ENCODE measurements at places on chromosomes 3 and 15.

GRCh38 chr3:178856804-178857203 is 214.8 kb downstream of the ZMAT3 start:
- no peak for DNase-seq

DNA sequence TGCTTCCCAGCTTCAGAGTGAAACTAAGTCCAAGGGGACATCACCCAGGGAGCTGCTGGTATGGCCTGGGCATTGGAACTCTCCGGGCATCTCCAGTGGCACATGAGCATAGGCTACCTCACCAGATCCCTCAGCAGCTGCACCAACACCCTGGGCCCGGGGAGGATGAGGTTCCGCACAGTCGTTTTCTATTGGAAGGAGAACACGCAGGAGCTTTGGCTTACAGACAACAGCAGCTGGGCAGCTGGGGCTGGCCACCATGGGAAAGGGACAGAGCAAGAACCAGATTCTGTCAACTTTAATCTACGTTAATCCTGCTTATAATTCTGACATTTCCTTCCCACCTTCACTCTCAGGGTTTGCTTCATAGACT is 65.5 kb downstream of the MYO1E start:
- DNase-seq, result no peak

DNA sequence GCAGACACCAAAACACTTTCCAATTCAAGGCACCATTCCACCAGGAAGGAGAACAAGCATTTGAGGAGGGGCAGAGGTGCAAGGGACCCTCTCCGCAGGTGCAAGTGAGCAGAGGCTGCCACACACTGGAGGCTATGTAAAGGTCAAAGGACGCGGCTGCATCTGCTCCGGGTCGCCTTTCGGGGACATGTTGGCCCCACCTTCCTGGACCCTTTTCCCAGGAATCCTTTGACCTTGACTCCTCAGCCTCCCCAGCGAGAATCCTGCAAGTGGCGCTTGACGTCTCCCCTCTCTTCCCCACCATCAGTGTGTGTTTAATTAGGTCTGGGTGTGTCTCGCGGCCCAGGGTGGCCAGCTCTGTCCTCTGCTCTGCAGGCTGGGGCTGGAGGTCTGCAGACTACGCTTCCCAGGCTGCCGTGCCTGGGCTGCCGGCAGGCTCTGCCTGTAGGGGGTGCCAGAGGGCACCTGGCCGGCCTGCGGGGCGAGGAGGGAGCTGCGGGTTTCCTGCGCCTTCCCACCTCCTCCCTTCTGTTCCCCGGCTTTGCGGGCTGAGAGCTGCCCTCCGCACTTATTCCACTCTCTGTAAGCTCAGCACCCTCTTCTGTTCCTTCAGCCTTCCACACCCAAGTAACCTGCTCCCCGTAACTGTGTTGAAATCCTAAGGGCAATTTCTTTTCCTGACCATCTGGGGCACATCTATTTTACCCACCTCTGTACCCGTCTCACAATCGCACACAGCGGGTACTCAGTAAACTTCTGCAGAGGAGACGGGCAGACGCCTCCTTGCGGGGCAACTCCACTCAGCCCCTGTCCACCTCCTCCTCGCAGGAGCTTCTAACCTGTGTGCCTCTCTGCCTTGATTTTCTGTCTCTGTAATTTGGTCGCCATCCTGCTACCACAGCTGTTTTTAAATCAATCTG is 129.8 kb downstream of the NSMCE3 start:
- peak; percentile 27 for DNase-seq

- no peak for DNase-seq
These were observed 46.4 kb downstream of the ST3GAL6 start for GRCh38 chr3:98809557-98809956.

GRCh38 chr3:187125319-187126031 is 13.8 kb downstream of the RPL39L start:
- DNase-seq, result no peak

DNA sequence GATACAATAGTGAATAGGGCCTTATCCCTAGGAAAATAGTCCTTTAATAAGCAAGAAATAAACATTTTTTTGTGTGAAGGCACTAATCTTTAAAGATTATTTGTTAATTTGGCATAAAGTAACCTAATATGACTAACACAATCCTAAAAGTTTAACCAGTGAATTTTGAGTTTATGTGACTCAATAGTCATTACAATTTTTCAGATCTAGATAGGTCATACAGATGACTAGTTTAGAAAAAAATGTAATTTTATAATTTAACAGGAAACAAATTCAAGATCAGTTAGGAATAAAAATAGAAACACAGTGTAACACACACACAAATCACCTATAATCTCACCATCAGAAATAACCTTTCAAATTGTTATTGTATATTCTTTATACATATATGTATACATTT is 620.7 kb upstream of the ALCAM start:
- DNase-seq, result no peak

DNA sequence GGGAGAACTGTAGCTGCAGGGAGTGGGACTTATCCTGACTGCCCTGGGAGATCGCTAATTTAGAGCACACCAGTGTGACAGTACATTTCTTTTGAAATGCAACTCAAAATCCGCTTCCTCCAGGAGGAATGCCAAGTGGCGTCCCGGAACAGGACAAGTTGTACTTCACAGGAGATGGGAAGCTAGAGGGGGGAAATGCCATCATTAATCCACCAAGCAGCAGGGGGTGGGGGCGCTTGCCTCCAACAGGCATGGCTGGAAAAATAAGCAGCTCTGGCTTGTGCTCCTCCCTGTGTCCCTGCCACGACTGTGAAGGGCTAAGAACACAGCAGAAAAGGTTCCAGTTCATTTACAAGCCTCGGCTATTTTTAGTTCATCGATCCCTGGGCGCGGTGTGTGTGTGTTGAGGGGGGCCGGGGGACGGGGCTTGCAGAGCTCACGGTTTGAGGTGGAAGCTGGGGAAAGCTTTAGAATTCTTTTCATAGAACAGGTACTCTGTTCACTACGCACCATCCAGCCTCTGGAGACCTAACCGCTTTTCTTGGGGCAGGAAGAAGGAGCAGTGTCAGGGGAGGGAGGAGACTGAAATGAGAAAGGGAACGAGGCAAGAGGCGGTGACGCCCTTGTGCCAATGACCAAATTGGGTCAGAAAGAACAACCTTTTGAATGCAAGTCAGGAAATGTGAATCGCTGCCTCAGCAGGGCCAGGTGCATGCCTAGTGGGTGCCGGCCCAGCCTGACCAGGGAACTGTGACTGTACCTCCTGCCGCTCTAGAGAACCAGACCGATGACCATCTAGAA is 51.8 kb upstream of the DGKG start:
- no peak for DNase-seq

DNA sequence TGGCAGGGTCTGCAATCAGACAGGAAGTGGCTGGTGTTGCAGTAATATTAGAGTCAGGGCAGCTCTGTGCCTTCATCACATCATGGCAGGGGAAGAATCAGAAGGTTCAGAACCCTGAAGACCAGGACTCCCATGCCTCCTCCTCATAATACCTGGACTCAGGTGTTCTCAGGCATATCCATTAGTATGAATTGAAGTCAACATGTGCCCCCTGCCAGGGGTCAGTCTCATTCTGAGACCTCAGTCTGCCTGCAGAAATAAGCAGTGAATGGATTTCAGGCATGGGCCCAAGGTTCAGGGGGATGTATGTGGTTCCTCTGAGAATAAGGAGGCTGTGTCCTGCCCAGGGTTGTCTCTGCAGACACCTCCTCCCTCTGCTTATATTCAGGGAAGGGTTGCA is 74.2 kb downstream of the SPSB4 start:
- no peak for DNase-seq

DNA sequence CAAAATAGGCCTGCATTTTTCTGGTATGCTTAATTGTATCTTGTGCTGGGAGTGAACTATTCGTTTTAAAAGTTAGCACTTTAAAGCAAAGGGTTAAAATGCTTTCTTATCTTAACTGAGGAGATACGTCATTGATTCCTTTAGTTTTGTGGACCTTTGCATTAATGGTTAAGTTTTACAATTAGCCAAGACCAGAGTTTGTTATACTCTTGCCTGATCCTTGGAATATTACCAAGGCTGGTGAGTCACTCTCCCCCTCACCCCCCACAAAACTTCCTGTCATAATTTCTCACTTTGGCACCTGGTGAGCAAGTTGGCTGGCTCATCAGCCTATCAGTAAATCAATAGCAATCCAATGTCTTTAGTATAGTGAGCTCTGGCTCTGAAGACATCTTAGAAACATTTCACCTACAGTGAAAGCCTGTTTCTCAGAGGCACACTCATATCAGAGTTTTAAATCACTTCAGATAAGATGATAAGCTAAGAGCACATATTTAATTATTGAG is 26.7 kb downstream of the SLC2A2 start:
- DNase-seq, result no peak

DNA sequence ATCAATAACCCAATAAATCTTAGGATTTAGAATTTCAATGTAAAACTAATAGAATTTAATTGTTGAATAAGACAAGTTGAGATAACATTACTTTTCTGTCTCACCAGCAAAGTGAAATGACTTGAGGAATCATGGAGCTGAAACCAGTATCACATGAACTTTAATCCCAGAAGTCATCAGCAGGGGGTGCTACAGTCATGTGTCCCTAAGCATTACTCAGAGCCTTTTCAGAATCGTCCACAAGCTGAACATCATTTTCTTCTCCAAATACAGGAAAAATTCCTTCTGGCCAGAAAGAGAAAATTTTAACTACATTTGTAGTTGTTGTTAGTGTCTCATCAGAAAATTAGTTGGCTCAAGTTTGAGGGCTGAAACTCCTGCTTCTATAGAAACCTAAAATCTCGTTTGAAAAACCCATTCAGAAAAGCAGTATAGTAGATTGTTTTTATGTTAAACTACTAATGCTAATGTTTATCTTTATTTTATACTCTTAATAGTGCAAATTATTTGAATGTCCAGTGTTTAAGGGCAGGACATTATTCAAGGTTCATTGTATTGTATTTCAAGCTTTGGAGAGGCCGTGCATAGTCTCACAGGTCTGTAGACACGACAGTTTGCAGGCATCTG is 384.1 kb downstream of the PLOD2 start:
- DNase-seq, result no peak

DNA sequence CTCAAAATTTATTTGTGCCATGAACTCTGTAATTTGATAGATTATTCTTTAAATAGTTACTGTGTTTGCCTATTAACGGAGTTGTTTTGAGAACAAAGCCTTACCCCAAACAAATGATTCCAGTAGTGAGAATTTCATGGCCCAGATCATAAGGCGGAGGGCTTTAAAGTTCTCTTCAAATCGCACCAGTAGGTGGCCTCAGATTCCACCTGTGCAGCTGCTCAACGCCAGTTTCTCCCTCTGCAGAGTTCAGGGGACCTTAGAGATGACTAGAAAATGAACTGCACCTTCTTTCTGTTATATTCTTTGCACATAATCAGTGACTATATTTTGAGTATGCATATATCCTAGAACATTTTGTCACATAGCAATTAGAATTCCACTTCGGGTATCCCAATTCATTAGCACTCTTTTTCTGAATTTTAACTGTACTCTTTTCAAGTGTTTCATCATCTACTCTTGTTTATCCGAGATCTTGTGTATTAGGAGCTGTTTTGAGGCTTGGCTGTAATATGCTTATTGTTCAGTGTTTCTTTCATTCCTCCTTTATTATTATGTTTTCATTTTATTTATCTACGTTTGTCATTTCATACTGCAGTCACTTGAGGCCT is 232.6 kb upstream of the CHRM5 start:
- DNase-seq, result no peak

DNA sequence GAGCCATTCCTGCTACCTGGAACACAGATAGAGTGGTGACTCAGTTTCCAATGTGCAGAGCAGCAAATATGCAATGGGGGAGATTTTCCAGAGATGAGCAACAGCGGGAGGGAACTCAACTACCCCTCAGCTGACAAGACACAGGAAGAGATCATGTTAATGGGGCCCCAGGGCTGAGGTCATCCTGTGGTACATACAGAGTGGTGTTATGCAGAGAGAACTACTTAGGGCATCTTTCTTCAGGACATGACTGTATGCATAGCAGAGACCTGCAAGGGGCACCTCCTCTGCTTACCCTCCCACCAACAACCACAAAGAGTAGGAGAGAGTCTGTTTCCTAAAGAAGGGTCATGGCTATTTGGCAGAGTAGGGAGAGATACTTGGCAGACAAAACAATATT is 6.8 kb upstream of the TBC1D5 start:
- DNase-seq, result no peak

GRCh38 chr15:79463043-79463780 is 31.1 kb downstream of the MINAR1 start:
- DNase-seq, result no peak

GRCh38 chr3:54578417-54578816 is 349.4 kb downstream of the LRTM1 start:
- no peak for DNase-seq

GRCh38 chr3:66555214-66555844 is 54.5 kb upstream of the LRIG1 start:
- no peak for DNase-seq

- no peak for DNase-seq
These were observed 79.4 kb downstream of the SMAD3 start for GRCh38 chr15:67144609-67145311.

GRCh38 chr3:171256445-171257250 is 203.6 kb downstream of the TNIK start:
- no peak for DNase-seq

DNA sequence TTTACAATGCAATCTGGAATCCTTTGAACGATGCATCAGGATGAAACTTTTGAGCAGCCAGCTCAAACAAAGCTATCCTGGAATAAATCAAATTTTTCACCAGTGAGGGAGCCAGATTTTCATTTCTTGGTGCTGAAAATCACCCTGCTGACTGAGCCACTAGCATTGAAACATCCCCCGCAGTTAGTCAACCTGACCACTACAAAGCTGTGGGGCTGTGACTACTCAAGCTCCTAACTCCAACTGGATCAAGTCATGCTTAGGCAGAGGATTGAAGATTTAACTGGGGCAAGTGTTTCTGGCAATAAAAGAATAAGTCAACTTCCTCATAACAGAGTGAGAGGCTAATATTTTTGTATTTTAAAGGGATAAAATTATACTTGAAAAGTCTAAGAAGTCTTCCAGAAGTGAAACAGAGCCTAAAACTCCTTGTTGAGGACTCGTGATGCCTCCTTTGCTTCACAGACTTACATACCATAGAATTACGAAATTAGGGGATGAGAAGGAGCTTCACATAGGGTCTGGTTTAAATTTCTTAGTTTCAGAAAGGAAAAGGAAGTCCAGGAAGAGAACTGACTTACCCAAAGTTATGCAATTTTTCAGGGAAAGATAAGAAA is 177.8 kb downstream of the SERPINI1 start:
- DNase-seq, result no peak

GRCh38 chr3:180085122-180085710 is 48.5 kb upstream of the PEX5L start:
- no peak for DNase-seq

GRCh38 chr3:42190701-42191442 is 75.1 kb downstream of the CCK start:
- peak; percentile 56 for DNase-seq
